Left hindlimb (tissue), 1 donor: ENCODE measurements at places on chromosomes 6 and 20.

DNA sequence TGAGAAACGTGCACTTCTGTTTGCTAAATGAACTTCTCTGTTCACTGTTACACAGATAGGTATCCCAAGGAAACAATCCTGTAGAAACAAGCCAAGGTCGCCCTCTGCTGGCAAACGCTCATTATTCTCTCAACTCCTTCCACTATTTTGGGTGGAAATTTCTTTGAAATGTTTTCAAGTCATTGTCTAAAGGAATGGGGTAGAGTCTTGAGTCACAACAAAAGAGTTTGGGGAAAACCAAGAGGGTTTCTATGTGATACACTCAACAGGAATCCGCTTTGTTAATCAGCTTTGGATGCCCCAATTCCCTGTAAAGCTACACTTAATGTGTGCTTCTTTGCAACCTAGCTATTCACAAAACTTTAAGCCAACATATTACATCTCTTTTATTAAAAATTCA lies 4.6 kb upstream of the RAE1 start:
- peak; percentile 58 for DNase-seq

DNA sequence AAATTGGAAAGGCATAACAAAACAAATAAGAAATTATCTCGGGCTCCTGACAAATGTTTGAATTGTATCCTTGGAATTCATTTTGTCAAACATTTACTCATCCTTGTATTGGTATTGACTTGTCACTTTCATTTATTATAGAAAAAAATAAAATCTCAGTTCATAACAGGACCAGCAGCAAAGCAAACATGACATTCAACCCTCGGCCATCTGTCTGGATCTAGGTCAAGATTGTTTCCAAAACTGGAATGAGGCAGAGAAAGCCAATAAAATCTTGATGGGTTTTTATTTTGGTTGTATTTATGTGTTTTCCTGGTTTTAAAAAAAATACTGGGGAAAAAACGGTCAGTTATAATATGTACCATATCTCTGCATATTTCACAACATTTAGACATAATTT lies 42.9 kb upstream of the FABP7 start:
- DNase-seq: no peak

GRCh38 chr6:108732091-108732870 lies 115.9 kb upstream of the ARMC2 start:
- no peak for DNase-seq

DNA sequence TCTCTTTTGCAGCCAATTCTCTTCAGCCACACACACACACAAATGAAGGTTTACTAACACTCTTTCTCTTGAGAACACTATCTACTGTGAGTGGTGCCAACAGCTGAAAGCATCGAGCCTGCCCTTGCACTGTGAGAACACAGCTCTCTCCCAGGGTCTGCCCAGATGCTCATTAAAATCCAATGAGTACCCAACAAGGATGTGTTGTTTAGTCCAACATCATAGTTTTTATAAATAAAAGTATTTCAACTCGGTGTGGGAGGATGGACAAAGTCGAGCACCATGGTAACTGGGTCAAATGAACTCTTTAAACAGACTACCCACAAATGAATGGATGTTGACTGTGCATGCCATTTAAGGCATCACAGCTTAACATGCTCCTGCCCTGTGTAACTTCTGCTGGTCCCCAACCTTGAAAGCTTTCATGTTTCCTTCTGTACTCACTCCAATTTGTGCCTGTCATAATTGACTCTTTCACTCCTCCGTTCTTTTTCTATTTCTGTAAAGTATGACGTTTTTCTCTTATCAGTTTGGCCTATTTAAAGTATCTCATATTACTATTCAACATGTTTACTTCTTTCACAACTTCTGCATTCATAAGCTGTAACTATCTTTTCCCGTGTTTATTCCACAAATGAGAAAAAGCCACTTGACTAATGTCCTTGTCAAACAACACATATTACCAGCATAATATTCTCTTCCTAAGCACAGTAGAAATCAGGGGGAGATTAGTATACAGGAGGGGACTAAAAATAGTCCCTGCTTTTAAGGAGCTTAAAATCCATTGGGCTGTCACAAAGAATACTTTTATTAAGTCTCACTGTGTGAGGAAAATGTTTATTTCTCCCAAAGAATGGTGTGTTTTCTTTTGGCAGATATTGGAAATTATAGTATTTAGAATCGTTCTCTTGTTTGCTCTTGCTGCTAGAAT lies 215.4 kb downstream of the RFPL4B start:
- DNase-seq: no peak

- peak; percentile 34 for DNase-seq
These were observed 58.9 kb upstream of the SERINC1 start for GRCh38 chr6:122530440-122531046.

- no peak for DNase-seq
These were observed 3.1 kb downstream of the B3GALT4 start for GRCh38 chr6:33279971-33280511.

GRCh38 chr6:120122401-120122800 lies 772.8 kb upstream of the MAN1A1 start:
- DNase-seq: no peak

DNA sequence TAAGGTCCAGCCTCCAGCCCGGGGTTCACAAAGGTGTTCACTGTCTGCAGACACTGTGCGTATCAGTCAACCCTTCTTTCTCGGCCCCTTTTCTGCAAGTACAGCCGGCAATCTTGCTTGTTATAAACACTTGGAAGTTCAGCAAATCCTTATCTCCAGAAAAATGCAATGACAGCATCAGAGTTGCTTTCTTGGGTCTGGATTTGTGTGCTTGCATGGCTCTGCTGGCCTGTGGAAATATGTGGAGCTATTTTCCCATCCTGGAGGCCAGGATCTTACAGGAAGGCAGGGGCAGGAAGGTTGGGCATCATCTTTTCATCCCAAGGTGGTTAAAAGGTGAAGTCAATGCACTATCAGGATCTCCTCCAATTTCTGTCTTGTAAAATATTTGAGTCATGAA lies 100.3 kb downstream of the SMOC2 start:
- DNase-seq: no peak

GRCh38 chr6:62528894-62529526 lies 243.0 kb upstream of the KHDRBS2 start:
- DNase-seq: no peak

GRCh38 chr6:40353197-40353966 lies 233.8 kb downstream of the LRFN2 start:
- DNase-seq: no peak

DNA sequence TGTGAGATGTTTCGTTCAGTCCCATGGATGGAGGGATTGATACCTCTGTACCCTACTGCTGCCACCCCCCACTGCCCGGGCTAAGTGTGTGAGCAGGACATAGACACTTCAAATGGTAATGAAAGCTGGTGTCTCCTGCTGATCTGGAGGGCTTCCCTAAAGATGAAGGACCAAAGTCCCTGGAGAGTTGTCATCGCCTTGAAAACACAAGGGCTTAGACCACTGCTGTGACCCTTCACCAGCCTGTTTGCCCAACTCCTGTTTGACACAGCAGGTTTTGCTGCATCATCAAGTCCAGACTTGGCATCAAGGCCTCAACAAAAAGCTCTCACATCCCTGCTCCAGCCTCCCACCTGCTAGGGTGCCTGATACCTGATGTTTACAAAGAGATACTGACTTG lies 57.9 kb upstream of the FAM8A1 start:
- DNase-seq: no peak
